ENCODE measurements at places on chromosomes 3 and 15.

- DNase-seq, result no peak
These were observed 60.8 kb downstream of the USP13 start for GRCh38 chr3:179713643-179714090.

DNA sequence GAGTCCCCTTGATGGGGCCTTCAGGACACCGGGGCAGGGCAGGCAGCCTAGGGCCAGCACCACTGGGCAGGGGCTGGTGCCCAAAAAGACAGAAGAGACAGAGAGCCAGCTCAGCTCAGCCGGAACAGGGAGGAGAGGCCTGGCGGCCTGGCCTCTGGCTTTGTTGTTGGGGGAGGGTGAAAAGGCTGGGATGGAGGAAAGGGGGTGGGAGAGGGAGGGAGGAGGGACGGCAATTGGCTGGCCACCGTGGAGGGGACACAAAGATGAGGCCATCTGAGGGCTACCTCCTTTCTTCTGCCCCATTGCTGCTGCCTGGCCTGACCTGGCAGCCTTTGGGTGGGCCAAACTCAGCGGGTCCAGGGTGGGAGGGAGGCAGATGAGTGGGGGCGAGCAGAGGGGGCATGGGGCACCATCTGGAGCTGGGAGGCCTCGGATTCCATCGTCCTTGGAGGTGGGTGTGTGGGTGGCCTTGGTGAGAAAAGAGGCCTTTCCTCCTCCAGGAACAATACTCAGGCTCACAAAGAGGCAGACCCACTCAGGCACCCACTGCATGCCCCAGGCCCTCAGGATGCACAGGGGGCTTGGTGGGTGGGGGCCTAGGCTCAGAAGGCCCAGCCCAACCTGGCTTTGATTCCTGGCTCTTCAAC, 9.3 kb downstream of the EFCC1 start:
- DNase-seq, result no peak

GRCh38 chr3:155076888-155077287, 3.2 kb upstream of the MME start:
- DNase-seq, result no peak

DNA sequence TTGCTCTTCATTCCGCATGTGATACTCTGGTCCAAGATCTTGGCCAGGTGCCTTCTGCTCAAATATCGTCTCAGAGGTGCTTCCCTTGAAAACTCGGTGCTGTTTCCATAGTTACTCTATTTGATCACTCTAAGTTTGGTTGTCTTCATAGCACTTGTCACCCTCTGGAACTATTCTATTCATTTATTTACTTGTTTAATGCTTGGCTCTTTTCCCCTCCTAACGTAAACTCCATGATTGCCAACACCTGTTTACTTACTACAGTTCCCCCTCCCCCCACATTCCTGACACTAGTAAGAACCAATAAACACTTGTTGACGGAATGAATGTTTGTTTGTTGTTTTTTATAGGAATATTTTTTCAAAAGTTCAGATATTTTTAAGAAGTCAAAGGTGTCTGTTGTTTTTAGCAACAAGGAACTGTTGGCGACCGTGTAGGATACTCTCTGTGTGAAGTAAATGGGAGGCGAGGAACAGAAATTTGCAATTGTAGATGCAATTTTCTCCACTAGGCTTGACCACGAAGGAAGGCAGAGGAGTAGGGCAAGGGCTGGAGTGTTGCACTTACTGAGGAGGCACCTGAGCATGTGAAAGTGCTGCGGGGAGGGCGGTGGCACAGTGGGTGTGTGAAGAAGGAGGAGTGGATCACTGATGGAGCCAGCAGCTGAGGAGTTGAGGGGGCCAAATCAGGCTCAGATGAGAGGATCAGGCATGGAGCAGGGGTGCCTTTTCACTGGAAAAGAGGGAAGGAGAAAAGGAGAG, 48.4 kb downstream of the MOBP start:
- DNase-seq, result no peak

GRCh38 chr15:73233623-73234022, 135.1 kb downstream of the HCN4 start:
- no peak for DNase-seq

GRCh38 chr3:112004669-112005068, 5.9 kb downstream of the TAGLN3 start:
- DNase-seq, result no peak

DNA sequence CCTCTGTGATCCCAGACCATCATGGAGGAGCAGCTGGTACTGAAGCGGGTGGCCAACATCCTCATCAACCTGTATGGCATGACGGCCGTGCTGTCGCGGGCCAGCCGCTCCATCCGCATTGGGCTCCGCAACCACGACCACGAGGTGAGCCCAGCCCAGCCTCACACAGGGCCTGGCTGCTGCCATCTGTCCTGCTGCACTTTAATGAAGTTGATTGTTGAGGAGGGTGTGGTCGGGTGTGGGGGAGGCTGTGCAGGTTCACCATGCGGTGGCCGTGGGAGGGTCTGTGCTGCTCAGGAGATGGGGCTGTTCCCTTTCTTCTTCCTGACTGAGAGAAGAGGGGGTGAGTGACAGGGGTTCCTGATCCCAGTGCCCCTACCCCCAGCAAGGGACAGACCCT, 30.6 kb downstream of the ACAD9 start:
- no peak for DNase-seq

DNA sequence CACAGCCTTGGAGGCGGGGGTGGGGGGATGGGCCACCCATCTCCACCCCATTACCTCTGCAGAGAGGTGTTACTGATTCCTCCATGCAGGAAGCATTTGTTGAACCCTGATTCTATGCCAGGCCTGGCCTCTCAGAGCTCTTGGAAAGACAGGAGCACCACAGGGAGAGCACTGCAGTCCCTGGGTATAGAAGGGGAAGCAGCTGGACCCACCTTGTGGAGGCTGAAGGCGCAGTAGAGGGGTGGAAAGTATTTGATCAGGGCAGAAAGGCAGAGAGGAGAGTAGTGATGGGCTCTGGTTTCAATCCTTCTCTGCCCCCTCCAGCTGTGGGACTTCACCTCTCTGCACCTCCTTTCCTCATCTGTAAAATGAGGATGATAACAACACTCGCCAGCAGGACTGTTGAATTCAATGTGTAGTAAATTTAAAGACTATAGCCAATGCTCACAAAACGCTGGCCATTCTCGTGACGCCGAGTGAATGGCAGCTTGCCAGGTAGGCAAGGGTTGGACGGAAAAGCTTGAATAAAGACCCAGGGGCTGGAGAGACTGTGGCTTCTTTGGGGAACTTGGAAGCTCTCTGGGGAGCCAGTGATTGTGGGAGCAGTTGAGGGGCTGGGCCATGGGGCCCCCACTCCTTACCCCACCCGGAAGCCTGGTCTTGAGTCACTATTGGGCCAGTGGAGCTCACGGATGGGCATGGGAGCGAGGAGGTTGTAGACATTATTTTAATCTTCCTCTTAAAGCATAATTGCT, 8.0 kb upstream of the CCDC33 start:
- no peak for DNase-seq

GRCh38 chr15:100880139-100880896, 687 bp downstream of the ALDH1A3 start:
- no peak for DNase-seq

DNA sequence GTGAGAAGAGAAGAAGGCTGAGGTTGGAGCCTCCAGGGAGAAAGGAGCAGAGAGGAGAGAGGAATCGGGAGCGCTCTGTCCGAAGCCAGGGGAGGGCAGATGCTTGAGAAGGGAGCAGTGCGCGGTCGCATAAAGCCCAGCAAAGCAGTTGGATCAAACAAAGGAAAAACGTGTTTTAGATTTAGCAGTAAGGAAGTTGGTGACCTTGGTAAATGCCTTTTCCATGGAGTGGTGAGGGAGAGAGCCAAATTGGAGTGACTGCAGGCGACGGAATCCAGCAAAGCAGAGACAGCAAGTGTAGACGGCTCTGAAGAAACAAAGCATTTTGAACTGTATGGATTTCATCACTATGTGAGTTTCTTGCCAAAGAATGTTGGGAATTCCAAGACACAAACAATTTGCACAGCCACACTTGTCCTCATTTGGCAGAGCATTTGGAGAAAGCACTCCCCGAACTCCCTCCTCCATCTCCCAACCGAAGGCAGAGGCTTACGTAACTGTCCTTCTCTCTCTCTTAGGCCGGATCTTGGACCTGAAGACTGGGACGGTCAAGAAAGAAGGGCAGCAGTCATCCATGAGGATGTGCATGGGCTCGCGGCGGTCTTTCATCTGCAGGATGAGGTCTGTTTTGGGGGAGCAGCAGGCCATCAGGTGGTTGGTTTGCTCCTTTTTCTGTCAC, 103.6 kb downstream of the ARNT2 start:
- no peak for DNase-seq

- DNase-seq, result no peak
These were observed 167.8 kb downstream of the CHST2 start for GRCh38 chr3:143287403-143287802.

- DNase-seq, result no peak
These were observed 1.6 kb upstream of the DNAH12 start for GRCh38 chr3:57545636-57546268.
